ENCODE measurements at places on chromosomes 13 and 19. TPM values are rescaled to one million over a fixed set of nuclear protein-coding genes. Genes with fewer than 3 reads are reported as not detected.

DNA sequence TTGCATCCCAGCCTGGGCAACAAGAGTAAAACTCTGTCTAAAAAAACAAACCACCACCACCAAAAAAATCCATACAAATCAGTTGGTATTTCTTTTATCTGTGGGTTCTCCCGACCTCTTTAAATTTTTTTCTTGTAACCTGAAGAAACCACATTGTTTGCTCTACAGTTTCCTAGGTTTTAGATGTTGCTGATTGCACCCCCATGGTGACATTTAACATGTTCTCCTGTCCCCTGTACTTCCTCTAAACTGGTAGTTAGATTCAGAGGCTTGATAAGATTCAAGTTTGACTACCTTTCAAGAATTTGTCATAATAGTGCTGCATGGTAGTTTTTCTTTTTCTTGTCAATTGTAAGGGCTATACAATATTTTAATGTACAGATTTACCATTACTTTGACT is 24.0 kb downstream of the ALG5 start:
- H3K27me3 ChIP-seq: no peaks in the 10 kb centered on the region
- no peak overlapping the region for H3K4me3 ChIP-seq
- H3K36me3 ChIP-seq: peaks cover 3% of the 10 kb centered on the region
- DNase-seq: no peak
- H3K4me1 ChIP-seq: no peaks in the 10 kb centered on the region
- H3K27ac ChIP-seq: no peak overlapping the region

DNA sequence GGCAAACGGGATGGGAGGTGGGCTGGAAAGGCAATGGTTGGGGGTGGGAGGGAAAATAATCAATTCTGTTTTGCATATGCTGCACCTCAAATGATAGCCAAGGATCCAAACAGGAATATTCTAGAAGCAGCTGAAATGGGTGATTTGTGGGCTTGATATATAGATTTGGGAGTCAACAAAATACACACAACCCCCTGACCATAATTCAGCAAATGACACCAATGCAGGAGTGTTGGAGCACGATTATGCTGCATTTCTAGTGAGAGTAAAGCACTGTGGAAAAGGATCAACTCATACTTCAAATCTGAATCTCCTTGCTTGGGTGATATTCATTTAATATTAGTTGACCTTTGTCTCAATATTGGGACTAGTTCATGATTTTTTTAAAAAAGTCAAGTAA is 36.0 kb downstream of the LCP1 start:
- no peak for DNase-seq
- H3K4me3 ChIP-seq: no peak overlapping the region
- H3K4me1 ChIP-seq: peaks cover 5% of the 10 kb centered on the region
- no peaks in the 10 kb centered on the region for H3K27me3 ChIP-seq
- no peaks in the 10 kb centered on the region for H3K36me3 ChIP-seq

DNA sequence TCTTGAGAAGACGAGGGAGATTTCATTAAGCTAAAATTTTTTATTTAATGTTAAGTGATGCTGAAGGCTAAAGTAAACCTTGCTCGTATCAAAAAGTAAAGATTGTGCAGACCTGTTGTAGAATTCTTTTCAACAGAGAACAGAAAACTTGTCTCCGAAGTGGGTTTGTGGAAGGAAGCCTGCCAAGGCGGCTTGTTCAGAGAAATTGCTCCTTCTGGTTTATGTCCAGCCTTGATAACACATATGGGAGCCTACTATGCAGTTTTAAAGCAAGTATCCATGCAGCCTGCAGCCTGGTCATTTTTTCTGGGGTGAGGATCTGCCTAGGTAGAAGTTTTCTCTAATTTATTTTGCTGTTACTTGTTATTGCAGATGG is 1.4 kb downstream of the MLNR start:
- H3K4me3 ChIP-seq: no peak overlapping the region
- H3K36me3 ChIP-seq: no peaks in the 10 kb centered on the region
- no peak for DNase-seq
- H3K4me1 ChIP-seq: no peaks in the 10 kb centered on the region

GRCh38 chr13:57925250-57925649 is 293.7 kb downstream of the PCDH17 start:
- no peak for DNase-seq
- H3K27ac ChIP-seq: no peak overlapping the region
- no peaks in the 10 kb centered on the region for H3K4me1 ChIP-seq
- no peaks in the 10 kb centered on the region for H3K27me3 ChIP-seq
- no peaks in the 10 kb centered on the region for H3K36me3 ChIP-seq

KRTDAP gene
- not detected for total RNA-seq

NMRK2 gene
- total RNA-seq: not detected

ITM2B gene
- 154 TPM for total RNA-seq

RFPL4AL1 gene
- total RNA-seq: not detected

COX7A1 gene
- total RNA-seq: 4.1 TPM
